ENCODE measurements at places on chromosomes 5 and 9.

DNA sequence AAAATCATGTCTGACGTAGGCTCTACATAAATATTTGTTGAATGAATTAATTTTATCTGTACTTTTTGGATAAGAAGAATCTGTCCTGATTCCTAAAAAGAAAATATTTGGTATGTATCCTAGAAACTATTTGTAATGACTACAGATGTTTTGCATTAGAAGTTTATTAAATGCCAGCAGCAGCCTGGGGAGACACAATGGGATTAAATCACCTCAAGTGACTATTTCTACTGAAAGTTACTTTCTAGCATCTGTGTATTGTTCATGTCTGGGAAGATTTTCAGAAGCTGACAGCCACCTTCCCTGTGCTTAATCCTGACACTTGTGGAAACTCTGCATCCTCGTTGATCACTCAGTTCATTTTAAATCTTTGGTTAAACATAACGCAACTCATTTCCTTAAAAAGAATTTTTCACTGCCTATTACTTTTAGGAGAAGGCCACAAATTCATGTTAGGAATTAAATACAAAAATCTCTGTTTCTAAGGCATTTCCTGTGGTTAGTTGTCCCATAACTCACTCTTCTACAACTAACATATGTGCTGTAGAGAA, 209.3 kb upstream of the PPP1R2B start:
- DNase-seq: no peak

DNA sequence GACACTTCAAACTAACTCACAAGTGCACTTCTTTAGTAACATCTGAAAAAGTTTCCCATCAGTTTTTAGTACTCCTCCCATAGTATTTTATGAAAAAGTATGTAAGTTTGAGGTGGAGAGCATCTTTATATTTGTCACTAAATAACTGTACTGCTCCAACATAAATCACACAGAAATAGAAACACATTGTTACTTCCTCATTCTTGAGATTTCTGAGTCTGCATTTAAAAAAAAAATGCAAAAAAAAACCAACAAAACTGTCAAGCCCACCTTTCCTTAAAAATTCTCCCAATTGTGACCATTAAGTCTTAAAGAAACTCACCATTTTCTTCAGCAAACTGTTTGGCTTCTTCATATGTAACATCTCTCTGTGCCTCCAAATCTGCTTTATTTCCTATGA, 18.7 kb downstream of the RAB14 start:
- no peak for DNase-seq

GRCh38 chr9:135329571-135330306, 149.8 kb upstream of the PPP1R26 start:
- no peak for DNase-seq

DNA sequence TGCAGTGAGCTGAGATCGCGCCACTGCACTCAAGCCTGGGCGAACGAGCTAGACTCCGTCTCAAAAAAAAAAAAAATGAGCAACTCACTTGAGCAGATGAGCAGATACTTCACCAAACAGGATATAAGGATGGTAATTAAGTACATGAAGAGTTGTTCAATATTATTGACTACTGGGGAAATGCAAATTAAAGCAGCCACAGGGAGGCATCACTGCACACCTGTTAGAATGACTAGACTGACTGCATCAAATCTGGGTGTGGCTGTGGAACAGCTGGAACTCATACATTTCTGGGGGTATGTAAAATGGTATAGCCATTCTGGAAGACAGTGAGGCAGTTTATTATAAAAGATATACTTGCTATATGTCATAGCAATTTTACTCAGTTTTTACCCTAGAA, 93.0 kb downstream of the WNK2 start:
- no peak for DNase-seq

GRCh38 chr5:76404223-76405211, 1.4 kb downstream of the IQGAP2 start:
- DNase-seq: peak; percentile 66

- no peak for DNase-seq
Measured at GRCh38 chr5:133713751-133714150, 101.4 kb upstream of the FSTL4 start.

- DNase-seq: peak; percentile 50
Measured at GRCh38 chr5:119435436-119436132, 16.7 kb upstream of the HSD17B4 start.

DNA sequence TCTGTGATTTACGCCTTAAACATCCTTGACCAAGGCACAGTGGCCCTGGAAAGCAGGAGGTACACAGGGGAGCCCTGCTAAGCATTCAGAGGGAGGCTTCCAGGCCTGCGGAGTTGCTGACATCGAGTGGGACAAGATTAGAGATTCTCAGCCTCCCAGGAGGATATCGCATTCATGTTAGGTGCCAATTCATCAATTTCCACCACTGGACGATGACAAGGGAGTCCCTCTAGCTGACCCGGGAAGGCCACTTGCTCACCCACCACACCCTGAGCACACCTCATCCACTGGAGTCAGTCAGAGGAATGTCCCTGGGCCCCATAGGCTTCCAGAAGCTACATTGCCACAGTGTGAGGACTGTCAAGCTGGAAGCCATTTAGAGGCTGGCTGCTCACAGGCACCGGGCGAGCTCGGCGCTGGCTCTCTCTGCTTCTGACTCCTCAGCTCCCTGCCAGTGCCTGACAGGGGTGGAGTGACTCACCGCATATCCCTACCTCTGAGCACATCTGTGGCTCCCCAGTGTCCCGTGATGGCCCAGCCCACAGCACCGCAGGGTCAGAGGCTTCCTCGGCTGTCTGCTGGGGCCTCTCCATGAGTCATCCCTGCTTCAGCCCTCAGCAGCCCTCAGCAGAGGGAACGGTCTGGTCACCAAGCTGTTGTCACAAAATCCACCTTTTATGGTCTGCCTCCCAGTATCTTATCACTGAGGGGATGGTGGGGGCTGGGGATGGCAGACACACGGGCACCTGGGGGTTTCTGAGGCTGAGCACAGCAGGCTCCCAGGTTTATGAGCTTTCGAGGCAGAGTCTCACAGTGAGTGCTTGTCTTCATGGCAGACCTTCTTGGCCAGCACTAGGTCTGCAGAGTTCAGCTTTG, 117.5 kb downstream of the ZNF608 start:
- DNase-seq: no peak

- peak; percentile 58 for DNase-seq
Measured at GRCh38 chr9:129068990-129069861, 11.7 kb upstream of the DOLPP1 start.

DNA sequence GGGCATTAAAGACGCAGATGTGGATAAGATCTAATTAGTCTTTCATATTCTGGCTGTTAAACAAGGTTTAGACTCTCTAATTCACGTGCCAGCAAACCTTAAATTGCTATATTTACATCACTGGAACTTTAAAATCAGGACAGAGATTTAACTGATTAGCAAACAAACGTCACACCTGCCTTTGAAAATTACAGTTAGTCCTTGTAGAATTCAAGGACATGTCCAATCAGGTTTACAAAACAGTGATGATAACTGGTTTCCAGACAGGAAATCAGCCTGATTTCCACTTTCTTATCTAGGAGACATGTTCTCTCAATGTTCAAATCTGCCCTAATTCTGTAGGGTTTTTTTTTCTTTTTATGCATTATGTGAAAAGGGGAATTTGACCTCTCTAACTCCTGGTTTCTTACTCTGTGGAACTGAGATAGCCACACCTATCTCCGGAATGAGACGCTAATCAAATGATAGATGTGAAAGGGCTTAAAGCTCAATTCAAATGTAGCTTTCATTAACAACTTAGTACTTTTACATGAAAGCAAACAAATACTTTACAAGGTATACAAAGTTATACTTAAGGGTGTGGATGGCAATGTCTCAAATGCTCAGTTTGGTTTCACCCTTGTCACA, 26.5 kb downstream of the SPINK5 start:
- no peak for DNase-seq

DNA sequence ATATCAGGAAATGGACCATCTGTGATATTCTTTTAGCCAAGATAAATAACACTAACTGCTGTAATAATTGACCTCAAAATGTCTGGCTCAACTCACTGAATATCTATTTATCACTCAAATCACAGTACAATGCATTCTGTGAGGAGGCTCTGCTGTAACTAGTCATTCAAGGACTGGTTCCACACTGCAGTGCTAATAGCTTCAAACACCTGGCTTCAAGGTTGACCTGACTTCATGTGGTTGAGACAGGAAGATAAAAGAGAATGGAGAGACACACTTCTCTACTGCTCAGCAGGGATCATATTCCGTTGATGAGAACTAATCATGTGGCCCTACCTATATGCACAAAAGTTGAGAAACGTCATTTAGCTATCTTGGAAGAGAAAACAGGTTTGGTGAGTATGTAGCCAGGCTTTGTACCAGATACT, 3.4 kb upstream of the RHOBTB3 start:
- peak; percentile 22 for DNase-seq

DNA sequence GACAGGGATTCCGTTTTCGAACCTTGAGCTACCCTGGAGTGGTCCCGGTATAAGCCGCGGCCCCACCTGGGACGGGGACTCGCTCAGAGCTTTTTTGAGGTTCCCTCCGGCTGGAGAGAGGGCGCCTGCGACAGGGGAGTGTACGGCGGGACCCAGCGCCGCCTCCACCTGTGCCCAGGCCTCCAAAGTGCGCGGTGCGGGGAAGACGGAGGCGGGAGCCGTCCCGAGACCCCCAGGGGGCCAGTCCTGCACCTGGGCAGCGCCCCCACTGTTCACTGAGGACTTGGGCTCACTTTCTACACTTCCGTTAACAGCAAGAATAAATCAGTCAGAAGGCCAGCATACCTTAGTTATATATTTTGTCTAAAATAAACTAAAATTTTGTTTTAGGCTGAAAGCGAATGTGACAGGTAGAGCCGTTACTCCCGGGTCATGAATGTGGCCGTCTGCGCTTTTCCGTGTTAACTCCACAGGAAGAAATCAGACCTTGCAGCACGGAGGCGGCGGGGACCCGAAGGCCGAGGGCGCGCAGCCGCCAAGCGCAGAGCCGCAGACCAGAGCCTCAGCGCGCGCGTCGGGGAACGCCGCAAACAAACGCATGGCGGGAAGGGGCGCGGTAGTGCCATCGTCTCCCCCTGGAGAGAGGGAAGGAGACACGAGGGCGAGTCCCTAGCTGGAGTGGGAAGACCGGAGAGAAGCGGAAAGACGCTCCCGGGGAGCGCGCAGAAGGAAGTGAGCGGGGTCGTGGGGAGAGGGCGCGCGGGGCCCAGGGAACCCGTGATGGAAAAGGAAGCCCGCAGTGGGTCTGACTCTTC, 14.1 kb downstream of the TRIM7 start:
- peak; percentile 33 for DNase-seq

- DNase-seq: no peak
Measured at GRCh38 chr5:127961006-127961762, 122.4 kb upstream of the SLC12A2 start.

- DNase-seq: no peak
Measured at GRCh38 chr5:176144508-176144907, 93.7 kb upstream of the SIMC1 start.

DNA sequence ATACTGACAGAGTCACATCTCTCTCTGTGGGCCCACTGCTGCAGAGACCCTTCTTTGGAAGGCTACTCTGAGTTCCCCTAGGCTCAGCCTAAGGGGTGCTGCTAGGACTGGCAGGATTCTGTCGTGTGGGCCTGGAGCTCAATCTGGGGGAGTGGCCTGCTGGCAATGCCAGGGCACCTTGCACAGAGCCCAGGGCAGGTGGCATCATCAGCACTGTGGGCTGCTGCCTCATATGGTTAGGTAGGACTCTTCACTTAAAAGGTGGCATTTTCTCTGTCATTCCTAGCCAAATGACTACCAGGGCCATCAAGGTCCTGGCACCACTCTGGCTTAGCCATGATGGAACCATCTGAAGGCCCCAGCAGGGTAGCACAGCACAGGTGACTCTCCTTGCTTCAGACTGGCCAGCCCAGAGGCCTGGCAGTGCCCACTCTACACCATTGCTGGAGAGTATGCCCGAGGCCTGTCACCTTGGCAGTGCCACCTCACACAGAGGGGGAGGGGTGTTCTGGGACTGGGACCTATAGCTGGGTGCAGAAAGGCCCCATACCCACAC, 21.9 kb downstream of the PITX1 start:
- DNase-seq: no peak

GRCh38 chr9:119968836-119969707, 599.8 kb upstream of the BRINP1 start:
- DNase-seq: peak; percentile 71

DNA sequence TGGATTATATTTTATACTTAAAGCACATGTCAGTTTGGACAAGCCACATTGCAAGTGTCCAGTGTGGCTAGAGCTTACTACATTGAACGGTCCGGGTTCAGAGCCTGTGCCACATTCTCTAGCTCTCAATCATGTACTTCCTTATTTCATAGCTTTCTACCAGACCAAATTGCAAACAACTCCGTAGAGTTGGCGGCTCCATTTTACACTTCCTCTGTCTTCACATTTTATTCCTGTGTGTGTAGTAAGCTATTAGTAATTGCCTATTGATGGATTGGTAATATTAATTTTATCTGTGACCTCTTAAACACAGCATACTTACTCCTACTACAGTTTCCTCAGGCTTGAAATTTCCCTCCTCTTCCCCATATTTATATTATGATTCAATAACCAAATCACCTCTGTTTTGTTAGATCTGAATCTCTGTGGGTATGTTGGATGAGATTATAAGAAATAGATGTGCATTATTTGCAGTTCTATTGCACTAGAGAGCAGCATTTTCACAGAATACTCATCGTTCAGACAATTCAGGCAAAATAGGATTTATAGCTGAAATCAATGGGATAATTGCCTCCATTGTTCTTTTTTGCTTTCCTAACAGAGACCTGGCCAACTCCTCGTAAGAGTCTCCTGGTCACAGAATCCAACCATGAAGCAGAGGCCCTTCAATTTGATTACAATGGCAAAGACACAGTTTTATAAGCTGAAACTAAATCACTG, 29.0 kb upstream of the C9orf72 start:
- no peak for DNase-seq

GRCh38 chr5:144429405-144429804, 258.7 kb downstream of the KCTD16 start:
- DNase-seq: no peak

- no peak for DNase-seq
Measured at GRCh38 chr5:147567917-147568598, 58.2 kb upstream of the DPYSL3 start.

DNA sequence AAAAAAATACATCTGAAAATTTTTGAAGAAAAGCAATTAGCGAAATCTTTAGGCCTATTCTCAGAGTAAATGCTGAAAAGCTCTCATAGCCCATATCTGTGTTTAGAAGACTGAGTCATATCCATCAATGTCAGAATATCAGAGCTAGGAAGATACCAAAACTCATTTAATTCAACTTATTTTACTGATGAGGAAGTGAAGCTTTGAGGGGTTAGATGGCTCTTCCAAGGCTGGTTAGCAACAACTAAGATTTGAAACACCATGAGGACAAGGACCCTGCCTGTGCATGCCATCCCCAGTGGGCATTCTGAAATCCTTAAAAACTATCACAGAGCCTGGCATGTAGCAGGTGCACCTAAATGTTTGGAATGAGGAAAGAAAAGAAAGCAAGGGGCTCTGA, 2.5 kb downstream of the FREM1 start:
- DNase-seq: no peak

- DNase-seq: peak; percentile 32
Measured at GRCh38 chr5:18465833-18466681, 831.8 kb downstream of the TAF11L14 start.

GRCh38 chr9:91841591-91841990, 108.4 kb downstream of the ROR2 start:
- DNase-seq: no peak

GRCh38 chr9:34662526-34663302, at the start of gene CCL27:
Gene CCL27 (minus strand): TSS chr9:34662657. CDS start chr9:34662633, 24 bp downstream.
- no peak for DNase-seq
